ENCODE measurements at places on chromosomes 7 and 10.

DNA sequence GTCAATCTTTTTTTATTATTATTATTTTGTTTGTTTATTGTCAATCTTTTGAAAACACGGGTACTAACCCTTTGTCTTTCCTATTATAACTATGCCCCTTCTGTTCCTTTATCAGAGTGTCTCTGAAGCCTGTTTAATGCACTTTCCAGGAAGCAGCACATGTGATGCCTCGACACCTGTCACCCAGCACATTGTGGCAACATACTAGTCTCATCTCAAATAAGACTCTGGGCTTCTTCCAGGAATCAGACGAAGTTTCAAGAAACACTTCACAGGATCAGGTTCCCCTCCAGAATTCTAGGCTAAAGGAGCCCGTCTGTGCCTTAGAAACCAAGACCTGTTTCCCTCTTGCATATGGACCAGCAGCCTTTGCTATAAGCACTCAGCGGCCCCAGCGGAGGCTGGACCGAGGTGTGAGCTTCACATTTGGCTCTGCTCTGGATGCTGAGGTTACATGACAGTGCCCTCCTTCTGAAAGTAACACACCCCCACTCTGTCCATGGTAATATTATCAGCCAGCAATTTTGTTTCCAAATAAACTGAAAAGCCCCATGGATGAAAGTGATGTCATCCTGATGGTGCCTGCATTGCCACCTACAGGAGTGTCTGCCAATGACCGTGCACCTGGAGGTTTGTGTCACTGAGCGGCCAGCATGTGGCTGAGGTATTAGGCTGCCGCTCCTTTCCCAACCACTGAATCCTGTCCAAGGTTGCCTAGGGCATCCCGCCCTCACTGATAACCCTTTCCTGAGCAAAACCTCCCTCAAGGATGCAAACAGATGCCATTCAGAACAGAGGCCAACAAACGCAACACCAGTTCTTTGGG lies 38.1 kb downstream of the MKI67 start:
- DNase-seq = no peak

DNA sequence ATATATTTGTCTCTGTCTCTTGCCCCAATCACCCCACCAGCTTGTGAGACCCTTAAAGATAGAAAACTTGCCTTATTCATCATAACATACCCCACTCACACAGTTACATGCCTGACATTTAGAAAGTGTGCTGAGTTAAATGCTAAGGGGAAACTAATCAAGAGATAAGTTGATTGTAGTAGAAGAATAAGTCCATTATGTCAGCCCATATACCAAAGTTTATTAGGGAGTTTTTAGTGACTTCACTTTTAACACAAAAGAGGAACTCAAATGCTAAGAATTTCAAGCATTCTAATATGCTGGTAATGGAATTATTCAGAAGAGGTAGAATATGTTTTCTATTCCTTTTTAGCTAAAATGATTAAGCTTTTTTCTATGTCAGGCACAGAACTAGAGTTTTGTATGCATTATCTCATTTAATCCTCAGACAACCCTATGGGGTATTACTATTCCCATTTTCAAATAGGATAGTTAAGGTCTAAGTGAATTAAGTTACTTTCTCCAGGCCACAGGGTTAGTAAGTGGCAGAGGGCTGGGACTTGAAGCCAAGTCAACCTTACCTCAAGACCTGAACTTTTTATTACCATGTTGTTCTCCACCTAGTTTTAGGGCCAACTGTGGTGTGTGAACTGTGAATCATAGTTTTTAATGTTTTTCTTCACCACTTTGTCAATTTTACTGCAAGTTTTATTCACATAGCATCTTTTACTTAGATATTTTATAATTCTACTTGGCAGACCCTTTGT lies 19.6 kb downstream of the ASAH2 start:
- DNase-seq = no peak

- no peak for DNase-seq
Measured at GRCh38 chr10:2658780-2659179, 408.6 kb upstream of the PFKP start.

GRCh38 chr10:72096115-72097000 lies 8.0 kb upstream of the SPOCK2 start:
- DNase-seq = no peak

GRCh38 chr10:102245932-102246251 lies 560 bp downstream of the GBF1 start:
- no peak for DNase-seq

- DNase-seq = no peak
Measured at GRCh38 chr7:142481548-142481947, 223.7 kb upstream of the PRSS58 start.

- DNase-seq = no peak
Measured at GRCh38 chr10:90925079-90926029, 4.5 kb upstream of the ANKRD1 start.

DNA sequence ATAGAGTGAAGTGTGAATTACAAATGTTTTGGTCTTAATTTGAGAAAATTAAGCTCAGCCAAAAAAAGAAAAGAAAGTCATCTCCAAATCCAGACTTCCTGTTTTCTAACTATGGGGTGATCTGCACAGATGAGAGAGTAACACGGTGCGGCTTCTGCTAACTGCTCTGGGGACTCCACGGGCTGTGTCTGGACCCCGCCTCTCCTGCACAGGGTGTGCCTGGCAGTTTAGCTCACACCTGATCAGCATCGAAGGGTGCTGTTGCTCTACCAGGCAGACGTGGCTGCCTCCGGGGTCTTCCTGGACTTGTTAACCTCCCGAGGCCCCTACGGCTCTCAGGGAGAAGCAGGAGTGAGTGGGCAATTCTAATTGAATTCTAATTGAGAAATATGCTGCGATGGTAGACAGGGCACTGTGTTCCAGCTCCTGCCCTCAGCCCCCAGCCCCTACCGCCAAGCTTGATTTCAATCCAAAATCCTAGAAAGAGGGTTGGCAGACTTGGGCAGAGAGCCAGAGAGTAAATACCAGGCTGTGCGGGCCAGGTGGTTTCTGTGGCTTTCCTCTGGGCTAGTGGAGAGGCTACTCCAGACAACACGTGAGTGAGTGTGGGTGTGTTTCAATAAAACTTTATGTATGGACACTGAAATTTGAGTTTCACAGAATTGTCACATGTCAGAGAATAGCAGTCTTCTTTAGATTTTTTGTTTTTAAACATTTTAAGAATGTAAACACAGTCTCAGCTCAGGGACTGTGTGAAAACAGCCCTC lies 13.4 kb downstream of the SHH start:
- DNase-seq = no peak

DNA sequence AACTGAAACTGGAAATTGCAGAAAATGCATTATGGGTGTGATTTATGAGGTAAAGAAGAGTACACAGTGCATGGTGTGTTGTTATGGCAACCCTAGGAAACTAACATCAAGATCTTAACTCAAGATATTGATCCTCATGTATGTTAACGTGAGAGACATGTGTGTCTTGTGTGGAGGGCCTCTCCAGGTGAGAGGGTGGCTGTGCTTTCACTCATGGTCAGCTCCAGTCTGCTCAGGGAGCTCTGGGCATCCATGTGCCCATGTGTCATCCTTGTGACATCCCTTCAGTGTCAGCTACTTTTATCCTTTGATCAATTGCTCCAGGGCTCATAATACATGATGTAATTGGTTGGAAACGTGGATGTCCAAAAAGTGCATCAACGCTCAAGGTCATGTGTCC lies 24.9 kb upstream of the INSYN2A start:
- DNase-seq = no peak

- no peak for DNase-seq
Measured at GRCh38 chr10:50990568-50991455, 83.5 kb upstream of the PRKG1 start.

DNA sequence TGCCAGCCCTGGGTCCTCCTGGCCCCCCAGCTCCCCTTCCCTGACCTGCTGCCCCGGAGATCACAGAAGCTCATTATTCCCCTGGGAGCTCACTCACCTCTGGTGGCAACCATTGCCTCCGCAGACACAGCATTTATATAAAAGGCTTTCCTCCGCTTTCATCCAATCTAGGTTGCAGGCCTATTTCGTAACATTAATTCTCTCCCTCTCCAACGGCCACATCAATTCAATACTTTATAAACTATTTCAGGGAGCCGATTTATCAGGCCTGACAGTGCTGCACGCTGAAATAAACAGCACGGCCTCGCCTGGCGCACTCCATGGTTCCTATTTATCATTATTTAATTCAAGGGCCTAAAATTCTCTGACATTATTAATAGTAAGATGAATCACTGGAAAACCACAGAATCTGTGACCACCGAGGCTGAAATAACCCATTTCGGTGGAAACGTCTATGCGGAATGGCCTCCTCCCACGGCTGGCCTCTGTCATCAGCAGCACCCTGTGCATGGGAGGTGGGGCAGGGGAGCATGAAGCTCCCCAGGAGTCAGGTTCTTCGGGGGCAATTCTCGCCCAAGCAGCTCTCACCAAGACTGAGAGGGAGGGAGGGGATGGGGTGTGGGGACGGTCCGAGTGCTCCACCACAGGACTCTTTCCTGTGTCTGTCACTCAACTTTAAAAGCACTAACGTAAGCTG lies 249.3 kb upstream of the PFKP start:
- DNase-seq = no peak

GRCh38 chr10:25382029-25382810 lies 207.4 kb downstream of the GPR158 start:
- DNase-seq = no peak

DNA sequence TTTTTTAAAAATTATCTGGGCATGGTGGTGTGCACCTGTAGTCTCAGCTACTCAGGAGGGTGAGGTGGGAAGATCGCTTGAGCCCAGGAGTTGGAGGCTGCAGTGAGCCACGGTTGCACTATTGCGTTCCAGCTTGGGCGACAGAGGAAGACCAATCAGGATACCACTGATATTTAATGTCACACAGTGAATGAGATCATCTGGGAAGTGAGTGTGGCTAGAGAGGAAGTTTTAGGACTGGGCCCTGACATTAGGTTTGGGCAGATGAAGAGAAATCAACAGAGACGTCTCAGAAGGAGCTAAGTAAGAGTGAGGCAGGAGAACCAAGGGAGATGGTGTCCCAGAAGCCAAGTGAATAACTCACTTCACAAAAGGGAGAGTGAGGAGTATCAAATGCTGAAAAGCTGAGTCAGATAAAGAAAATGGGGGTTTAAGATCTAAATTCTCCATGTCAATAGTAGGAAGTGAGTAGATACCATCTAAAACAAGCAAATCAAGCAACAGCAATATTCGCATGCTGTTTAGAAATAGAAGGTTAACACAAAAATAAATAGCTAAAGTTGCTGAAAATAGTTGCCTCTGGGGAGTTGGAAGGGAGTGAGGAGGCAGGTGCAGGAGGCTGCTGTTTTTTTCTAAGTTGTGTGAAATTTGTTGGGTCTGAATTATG lies 11.5 kb downstream of the PILRA start:
- DNase-seq = no peak

GRCh38 chr10:12701696-12702095 lies 299.8 kb downstream of the CCDC3 start:
- no peak for DNase-seq

- peak; percentile 14 for DNase-seq
Measured at GRCh38 chr7:97064972-97065587, 40.4 kb upstream of the DLX5 start.

DNA sequence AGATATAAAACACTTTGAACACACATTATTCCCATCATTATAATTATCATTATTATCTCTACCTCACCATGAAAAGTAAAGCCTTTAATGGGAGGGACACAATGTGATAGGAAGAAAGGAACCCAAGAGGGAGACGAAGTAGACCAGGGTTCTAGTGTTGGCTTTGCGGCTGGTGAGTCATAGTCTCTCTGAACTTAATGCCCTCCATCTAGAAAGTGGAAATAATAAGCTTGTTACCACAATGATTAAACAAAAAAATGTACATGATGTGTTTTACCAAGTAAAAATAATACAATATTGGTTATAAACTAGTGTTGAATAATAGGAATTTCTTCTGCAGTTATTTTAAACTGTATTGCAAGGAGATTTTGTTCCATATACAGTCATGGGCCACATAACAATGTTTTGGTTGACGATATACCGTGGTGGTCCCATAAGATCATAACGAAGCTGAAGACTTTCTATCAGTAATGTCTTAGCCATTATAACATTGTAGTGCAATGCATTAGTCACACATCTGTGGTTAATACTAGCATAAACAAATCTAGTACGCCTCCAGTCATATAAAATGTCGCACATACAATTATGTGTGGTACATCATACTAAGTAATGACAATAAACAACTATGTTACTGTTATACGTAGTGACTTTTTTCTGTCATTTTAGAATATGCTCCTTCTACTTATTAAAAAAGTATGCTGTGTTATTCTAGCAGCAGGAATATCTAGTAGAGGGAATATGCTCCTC lies 450.6 kb upstream of the SORCS1 start:
- no peak for DNase-seq

GRCh38 chr7:51140199-51141164 lies 176.1 kb downstream of the COBL start:
- no peak for DNase-seq

DNA sequence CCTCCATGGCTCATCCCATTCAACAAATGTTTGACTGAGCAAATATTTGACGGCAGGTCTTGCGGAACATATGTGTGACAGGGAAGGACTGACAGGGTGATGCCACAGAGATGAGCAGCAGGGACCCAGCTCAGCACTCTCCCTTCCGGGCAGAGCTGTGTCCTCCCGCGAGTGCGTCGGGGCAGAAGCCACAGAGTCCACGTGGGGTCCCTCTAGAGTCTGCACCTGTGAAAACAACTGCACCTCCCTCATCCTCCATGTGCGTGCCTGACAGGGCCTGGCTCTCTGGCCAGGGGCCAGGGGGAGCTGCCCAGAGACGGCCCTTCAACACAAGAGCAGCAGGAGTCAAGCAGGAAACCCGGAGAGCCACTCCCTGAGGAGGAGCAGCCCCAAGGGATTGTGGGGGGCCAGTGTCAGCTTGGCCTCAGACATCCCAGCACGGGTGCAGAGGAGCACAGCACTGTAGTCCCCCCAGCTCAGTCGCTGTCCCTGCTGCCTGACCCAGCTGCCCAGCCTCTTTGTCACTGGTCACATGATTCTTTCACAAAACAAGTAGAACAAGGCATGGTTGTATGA lies 83.6 kb upstream of the TMEM72 start:
- no peak for DNase-seq

DNA sequence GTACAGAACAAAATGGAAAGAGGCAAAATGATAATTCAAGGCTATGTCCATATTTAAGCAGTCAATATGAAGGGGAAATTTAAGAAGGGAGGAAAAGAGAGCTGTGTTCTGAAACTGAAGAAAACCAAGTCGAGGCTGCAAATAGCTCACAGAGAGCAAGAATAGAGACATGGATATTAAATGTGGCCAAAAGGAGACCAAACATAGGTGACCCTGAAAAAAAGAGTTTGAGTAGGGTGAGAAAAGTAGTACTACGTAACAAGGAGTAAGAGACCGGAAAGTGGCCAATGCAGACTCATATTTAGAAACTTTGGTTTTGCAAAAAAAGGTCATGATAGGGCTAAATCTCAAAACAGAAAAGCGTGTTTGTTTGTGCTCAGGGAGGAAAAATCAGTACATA lies 84.6 kb downstream of the GNAT3 start:
- no peak for DNase-seq
